ENCODE measurements at places on chromosomes 1 and 21.

- DNase-seq = no peak
Observed at GRCh38 chr1:30353637-30354036, 369.7 kb downstream of the MATN1 start.

DNA sequence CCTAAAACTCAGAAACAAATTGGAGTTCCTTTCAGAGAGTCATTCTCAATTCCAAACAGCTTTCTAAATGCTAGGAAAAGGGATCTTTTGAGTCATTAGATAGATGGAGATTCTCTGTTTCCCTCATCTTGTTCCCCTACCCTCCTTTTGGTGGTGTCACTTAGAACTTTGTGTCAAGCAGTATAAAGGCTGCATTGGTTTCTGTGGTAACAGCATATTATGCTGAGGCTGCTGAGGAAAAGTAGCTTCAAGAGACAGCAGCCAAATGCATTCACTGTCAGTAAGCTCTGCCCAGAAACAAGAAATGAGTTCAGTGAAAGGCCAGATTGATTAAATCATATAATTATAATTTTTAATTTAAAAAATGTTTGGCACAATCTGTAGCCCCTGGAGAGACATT, 144.1 kb downstream of the LRRC40 start:
- no peak for DNase-seq

GRCh38 chr1:179002552-179003345, 22.9 kb upstream of the FAM20B start:
- DNase-seq = peak; percentile 86

DNA sequence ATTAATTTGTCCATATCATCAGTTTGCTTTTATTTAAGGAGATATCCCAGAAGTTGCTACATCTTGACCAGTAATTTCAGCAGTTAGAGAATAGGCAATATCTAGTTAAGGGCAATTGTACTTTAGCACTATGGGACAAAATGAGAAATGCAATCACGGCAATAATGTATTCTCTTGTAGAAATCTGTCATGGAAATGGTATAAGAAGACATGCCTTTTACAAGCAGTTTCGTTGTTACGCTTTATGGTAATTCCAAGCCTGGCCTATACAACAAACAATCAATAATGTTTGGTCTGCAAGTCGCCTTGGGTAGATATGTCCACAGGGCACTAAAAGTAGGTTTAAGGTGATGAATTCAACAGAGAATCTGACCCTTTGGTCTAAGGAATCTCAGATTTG, 1.2 kb upstream of the NOS1AP start:
- no peak for DNase-seq

DNA sequence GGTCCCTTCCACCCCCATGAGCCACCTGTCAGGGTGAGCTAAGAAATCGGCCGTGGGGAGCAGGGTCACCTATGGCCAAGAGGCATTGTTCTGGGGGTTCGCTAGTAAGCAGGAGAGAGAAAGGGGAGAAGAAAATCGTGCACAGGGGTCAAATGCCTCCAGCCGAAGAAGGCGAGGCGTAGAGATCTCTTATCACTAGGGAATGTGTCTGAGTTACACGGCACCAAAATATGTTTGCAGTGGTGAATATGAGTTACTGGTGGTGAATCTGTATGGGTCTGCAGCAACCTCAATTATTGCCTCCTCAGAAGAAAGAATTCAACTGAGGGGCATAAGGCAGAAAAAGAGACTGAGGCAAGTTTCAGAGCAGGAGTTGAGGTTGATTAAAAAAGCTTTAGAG, 54.2 kb upstream of the RABGAP1L start:
- DNase-seq = no peak

- no peak for DNase-seq
Observed at GRCh38 chr1:45380730-45381129, 40.5 kb upstream of the MUTYH start.

DNA sequence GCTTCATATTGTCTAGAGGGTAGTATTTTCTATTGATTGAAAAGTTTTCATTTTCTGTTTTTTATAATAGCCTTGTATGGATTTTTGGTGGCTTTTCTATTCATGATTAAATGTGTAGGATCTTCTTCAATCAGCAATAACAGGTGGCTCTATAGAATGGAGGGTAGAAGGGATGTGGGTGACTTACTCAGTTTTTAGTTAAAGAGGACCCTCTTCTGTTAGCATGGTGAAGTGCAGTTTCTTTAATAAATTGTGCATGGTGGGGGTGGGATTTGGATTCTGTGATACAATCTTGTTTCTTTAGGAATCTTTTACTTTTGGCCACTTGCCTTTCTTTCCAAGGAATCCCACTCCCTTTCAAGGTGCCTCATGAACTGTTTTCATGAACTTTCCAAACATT, 64.7 kb downstream of the SLC35A3 start:
- peak; percentile 13 for DNase-seq

DNA sequence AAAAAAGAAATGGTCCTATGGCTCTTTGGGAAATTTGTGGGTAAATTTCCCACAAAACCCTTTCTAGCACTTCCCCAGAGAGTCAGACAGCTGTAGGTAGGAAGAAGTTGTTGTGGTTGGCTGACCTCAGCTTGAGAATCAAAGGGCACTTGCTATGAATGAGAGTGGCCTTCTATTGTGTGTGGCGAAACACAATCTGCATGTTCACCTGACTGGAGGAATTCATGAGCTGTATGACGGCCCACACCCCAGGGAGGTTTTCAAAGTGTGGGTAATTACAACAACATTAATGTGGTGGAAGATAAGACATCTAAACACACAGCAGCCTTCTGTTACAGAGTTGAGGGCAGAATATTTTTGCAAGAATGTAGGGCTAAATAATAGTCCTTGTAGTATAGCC, 38.8 kb downstream of the NGF start:
- DNase-seq = peak; percentile 28

Measured in NCI-H1417 (cell line).